SW 1271 (cell line): ENCODE measurements at places on chromosomes 3 and 15.

DNA sequence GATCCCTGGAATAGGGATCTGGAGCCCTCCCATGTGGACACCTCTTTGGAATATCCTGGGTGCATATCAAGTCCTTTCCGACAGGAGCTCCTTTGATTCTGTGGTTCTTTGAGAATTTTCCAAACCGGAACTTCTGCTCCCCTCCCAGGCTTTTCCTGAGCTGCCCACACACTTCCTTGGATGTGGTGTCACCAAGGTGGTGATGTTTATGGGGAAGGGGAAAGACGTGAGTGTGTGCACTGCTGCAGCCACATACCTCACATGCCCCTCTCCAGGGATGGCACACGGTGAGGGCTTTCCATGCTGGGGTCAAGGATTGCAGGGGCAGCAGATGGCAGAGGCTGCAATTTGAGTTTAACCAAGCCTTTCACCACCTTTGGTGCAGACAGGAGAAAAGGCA, 27.9 kb upstream of the PSTPIP1 start:
- DNase-seq: no peak

- no peak for DNase-seq
Measured at GRCh38 chr3:66729687-66730393, 229.0 kb upstream of the LRIG1 start.

- DNase-seq: no peak
Measured at GRCh38 chr3:37916685-37917084, 55.0 kb downstream of the CTDSPL start.

GRCh38 chr3:162538491-162538890, 1041.9 kb downstream of the OTOL1 start:
- DNase-seq: no peak

DNA sequence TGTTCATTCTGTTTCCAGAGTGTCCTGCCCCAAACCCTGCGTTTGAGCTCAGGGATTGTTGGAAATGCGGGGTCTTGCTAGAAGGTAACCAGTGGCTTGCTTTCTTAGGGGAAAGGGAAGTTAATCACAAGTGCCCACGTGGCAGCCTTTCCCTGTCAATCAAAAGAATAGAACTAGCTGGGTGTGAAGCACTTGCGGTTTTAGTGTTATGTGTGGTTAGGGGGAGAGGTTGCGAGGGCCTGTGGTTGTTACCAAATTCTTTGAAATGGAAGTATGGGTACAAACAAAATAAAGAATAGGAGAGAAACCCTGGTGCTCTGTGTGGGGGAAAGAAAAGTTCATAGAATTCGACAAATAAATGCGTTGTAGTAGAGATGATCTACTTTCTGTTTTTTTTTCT, 67.6 kb downstream of the FNDC3B start:
- DNase-seq: no peak

- no peak for DNase-seq
Measured at GRCh38 chr3:73423116-73423515, 201.6 kb downstream of the PDZRN3 start.

- no peak for DNase-seq
Measured at GRCh38 chr3:157388976-157389375, 47.7 kb upstream of the PTX3 start.

DNA sequence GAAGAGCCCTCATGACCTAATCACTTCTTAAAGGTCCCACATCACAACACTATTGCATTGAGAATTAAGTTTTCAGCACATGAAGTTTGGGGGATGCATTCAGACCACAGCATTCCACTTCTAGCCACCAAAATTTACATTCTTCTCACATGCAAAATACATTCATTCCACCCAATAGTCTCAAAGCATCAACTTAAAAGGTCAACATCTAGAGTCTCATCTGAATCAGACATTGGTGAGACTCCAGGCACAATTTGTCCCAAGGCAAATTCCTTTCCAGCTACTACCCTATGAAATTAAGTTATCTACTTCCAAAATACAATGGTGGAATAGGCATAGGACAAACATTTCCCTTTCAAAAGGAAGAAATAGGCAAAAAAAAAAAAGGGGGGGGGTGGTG, 64.9 kb downstream of the PLSCR2 start:
- DNase-seq: no peak

DNA sequence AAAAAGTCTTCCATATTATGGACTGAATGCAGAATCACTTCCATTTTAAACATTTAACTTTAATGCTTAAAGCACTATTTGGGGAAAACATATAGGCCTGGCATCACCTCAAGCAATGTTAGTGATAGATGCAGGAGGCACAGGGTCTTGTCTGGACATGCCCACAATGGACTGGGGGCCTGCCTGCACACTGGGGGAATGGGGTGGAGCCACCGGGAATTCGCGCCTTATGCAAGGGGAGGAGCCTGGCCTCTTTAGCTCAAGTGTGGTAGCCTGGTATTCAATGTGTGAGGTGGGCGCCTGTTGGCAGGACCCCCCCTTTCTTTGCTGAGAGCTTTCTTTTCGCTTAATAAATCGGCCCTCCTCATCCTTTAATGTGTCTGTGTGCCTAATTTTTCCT, 29.9 kb downstream of the ACKR4 start:
- DNase-seq: no peak

GRCh38 chr15:85151145-85151544, 169.5 kb downstream of the PDE8A start:
- DNase-seq: no peak
